ENCODE measurements at places on chromosomes 1 and 21.

- DNase-seq: no peak
These were observed 20.8 kb upstream of the GBP1 start for GRCh38 chr1:89085781-89086180.

- DNase-seq: no peak
These were observed 16.9 kb downstream of the IVNS1ABP start for GRCh38 chr1:185300152-185300551.

DNA sequence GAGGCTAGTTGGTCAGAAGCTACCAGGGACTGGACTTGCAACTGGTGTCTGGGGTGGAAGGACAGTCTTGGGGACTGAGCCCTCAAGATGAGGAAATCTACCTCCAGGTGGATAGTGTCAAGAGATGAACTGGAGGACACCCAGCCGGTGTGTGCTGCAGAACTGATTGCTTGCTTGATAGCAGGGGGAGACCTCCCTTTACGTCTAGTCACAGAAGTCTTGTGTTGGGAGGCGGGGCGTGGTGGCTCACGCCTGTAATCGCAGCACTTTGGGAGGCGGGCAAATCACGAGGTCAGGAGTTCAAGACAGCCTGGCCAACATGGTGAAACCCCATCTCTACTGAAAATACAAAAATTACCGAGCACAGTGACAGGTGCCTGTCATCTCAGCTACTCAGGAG, 4.9 kb downstream of the RCC2 start:
- no peak for DNase-seq

DNA sequence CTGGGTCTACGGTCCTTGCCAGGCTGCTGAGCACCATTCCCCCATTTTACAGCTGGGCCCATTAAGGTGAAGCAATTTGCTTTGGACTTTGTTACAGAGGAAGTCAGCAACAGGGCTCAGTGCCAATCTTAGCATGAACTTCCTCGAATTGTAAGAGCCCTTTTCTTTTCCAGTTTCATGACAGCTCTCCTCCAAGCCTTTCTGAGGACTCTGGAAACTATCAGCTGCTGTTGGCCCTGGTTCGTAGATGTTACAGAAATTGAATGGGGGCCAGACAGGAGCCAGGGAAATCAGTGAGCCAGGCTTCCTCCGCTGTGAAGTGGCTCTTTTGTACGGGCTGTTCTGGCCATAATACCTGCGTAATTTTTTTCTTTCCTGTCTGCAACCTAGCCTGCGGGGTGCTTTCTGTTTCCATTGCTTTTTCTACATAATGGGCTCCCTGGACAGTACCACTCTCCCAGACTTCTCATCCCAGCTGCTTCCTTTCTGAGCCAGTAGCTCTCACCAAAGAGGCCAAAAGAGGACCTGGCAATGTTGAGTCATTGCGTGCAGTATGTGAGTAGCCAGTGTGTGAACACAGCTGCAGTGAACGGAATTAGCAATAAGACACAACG, 386.3 kb downstream of the DISC1 start:
- DNase-seq: no peak

DNA sequence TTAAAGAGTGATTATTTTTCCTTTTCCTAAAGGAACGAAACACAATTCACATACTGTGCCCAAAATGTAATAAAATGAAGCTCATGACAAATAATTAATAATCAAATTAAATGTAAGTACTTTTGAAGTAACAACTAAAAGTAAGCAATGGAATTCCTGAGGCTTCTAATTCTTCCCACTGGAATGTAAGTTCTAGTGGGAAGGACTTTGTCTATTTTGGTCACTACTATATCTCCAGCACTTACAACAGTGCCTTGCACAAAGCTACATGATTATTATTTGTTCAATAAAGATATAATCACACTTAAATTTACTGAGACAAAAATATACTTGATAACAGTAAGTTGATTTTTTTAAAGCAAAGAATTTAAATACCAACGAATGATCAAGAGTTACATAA, 128.8 kb downstream of the COQ8A start:
- no peak for DNase-seq

- DNase-seq: no peak
These were observed 32.2 kb upstream of the LGALS8 start for GRCh38 chr1:236491469-236492136.

- no peak for DNase-seq
These were observed 21.9 kb downstream of the MTARC1 start for GRCh38 chr1:220808345-220809186.

DNA sequence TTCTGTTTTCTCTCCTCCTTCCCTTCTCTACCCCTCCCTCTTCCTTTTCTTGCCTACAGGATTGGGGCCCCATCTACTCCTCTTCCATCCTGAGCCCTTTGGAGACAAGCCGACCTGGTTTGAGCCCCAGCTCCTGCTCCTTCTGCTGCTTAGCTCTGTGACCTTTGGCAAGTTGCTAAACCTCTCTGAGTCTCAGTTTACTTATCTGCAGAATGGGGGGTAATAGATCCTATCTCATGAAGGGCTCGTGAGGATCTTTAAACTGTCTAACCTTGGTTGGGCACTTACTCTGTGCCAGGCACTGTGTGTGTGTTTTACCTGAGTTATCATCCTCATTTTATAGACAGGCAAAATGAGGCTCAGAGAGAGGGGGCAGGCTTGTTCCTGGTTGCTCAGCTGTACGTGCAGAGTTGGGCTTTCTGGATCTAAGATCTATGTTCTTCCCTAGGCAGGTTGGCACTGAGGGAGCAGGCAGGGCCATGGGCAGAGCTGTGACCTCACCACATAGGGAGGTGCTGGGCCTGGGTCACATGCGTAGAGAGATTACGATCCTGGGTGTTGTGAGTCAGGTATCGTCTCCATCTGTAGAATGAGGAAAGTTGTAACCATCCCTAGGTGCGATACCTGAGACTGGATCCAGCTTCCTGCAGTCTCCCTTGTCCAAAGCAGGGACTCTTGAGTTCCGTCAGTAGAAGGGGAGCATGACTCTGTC, 58.5 kb downstream of the FOXO6 start:
- no peak for DNase-seq

GRCh38 chr1:44820328-44821239, 12.3 kb downstream of the BTBD19 start:
- no peak for DNase-seq

DNA sequence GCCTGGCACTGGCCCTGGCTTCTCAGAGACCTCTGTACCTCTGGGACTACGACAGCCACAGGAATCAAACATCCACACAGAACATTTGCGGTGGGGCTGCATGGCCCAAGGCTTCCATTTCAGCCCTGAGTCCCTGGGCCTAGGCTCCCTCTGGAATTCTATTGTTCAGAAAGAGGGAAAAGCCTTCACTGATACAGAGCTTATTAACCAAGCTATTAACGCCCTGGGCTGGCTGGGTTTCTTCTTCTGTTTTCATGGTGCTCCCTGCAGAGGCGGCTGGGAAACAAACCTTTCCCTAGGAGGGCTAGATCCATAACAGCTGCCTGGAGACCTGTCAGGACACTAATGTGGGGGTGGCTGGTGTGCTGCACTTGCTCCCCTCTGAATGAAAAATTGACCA, 88.2 kb downstream of the KAZN start:
- no peak for DNase-seq

DNA sequence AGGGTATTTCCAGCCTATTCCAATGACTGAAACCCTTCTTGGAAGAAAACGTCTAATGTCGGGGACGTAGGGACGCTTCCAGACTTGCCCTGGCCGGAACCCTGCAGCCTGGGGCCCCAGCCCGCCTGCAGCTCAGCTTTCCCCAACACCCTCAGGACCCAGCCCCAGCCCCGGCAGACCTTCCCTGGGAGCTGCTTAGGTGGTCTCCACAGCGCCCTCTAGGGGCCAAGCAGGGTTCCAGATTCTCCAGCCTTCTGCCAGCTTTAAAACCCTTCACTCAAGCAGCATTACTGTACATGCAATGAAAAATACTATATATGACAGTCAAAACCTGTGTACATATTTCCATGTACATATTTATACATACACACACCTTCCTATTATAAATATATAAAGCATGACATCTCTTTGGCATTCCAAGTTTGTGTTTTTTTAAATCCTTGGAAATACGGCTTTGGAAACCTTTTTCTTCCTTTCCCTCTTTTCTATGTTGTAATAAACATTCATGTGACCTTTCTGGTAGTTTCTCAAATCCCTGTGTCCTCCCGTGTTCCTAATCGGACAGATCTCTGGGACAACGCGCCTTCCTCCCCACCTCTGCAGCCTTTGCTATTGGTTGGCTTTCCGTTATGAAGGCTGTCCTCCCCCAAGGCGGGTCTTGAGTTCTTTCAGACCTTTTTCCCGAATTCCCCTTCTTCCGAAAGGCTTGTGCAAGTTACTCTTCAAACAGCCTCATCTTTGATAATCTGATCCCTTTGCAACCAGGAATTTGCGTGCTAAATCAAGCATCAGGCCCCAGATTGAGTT, 60.3 kb downstream of the STUM start:
- DNase-seq: peak; percentile 83

- no peak for DNase-seq
These were observed 5.6 kb upstream of the YRDC start for GRCh38 chr1:37813529-37814145.

- DNase-seq: no peak
These were observed 18.7 kb downstream of the UQCRHL start for GRCh38 chr1:15788624-15789301.

DNA sequence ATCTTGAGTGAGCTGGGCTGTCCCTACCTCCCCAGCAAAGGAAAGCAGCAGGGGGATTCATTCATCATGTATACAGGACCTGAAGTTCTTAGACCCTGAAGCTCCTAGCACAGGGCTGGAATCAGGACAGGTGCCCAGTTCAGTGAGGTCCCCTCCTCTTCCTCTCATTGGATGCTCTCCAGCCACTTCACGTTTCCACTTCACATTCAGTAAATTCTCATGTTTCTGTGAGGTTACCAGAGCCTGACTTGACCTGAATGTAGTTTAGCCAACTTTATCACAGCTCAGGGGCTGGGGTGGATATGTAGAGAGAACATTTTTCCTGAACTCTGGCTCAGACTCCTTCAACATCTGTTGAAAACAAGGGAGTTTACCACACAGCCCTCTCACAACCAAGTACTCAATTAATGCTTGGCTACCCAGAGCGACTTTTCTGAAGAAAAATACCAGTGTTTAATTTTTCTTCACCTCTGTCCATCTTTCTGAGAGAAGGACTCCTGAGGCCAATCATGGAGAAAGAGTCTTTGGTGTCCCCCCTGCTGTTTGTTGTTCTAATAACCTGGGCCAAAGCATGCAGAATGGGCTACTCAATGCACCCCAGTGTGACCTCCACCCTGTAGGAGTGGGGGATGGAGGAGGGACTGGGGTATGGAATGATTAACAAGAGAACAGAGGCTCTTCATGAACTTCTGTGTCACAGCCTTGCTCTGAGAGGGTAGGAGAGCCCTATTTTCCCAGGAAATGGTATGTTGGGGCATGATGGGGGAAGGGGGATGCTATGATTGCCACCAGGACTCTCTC, 108.3 kb upstream of the FGGY start:
- DNase-seq: no peak

GRCh38 chr1:241330619-241331327, 26.2 kb downstream of the RGS7 start:
- no peak for DNase-seq

- no peak for DNase-seq
These were observed 71.3 kb upstream of the NGF start for GRCh38 chr1:115409094-115410015.

DNA sequence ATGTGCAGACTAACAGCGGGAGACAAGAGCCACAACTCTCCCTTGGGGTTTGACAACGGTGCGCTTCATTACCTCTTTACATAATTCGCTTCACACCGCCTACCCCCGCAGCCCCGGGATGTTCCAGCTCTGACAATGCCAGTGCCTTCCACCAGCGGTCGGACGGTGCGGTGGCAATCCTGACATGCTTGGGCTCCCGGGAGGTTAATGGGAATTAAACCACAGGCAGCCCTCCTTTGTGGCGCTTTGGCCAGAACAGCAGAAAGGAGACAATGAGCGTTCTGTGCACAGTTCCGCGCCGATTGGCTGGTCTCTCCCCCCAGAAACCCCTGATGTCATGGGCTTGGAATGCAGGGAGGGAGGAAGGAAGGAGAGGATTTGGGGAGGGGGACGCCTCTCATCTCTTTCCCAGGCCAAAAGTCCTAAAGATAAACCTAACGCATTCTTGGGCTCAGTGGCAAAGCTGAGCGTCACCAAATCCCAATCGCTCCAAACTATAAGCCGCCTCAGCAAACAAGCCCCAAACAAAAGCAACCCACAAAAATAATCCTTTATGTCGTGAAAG, 1.3 kb downstream of the CNN3 start:
- peak; percentile 59 for DNase-seq

DNA sequence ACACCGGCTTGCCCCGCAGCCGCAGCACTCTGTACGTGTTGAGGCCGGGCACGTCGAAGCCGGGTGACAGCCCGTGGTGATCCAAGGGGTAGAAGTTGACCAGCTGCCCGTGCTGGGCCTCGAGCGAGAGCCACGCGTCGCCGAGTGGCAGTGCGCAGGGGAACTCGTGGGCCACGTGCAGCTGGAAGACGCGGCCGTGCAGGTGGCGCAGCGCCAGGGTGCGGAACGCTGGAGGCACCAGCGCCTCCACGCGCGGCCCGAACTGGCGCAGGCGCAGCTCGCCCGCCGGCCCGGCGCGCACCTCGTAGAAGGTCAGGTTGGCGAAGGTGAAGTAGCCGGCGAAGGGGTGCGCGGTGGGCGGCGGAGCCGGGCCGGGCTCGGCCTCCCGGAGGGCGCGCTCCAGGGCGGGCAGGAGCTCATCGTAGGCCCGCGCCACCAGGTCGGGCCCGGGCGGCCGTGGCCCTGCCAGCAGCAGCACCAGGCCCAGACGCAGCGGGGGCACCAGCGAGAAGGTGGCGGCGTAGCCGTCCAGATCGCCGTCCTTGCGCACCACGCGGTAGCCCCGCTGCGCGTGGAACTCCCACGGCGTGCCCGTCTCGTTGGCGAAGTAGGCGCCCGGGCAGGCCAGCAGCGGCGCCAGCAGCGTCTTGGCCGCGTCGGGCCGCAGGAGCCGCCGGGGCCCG, 19.5 kb downstream of the LACTBL1 start:
- DNase-seq: peak; percentile 47

DNA sequence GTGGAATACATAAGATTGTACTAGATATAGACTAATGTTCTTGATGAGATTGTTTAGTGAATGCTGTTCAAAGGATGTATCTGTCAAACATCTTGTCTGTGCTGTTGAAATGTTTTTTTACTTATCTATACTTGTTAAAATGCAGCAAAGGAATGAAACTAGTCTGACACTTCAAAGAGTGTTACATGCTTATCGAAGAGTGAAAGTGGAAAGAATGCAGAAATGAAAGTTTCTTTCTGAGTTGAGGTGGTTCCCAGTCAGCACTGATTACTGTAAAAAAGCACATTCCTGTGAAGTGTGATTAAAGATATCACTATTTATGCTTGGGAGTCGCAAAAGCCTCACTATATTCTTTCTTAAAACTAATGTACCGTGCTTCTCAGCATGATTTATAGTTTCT, 1225.2 kb downstream of the NCAM2 start:
- no peak for DNase-seq

- DNase-seq: no peak
These were observed 912.6 kb downstream of the TTLL7 start for GRCh38 chr1:83086346-83086745.

- no peak for DNase-seq
These were observed 60.3 kb upstream of the C1orf87 start for GRCh38 chr1:60133848-60134247.

Measured in activated CD8-positive, alpha-beta memory T cell treated with anti-CD3 and anti-CD28 coated beads for 24 hours (primary cell).